Daoy (cell line): ENCODE measurements at places on chromosomes 12 and 14. TPM values are rescaled to one million over a fixed set of nuclear protein-coding genes. Genes with fewer than 3 reads are reported as not detected.

DNA sequence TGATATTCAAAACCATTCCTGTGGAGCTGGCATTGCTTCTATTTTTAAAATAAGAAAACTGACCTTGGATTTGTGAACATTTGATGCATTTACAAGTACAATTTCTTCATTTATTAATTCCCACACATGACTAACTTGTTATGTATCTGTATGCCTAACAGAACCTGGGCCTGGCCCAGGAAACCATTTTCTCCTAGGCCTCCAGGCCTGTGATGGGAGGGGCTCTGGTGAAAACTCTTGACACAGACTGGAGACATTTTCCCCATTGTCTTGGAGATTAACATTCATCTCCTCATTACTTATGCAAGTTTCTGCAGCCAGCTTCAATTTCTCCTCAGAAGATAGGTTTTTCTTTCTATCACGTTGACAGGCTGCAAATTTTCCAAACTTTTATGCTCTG is 42.0 kb downstream of the GLIPR1L2 start:
- no peak for DNase-seq

DNA sequence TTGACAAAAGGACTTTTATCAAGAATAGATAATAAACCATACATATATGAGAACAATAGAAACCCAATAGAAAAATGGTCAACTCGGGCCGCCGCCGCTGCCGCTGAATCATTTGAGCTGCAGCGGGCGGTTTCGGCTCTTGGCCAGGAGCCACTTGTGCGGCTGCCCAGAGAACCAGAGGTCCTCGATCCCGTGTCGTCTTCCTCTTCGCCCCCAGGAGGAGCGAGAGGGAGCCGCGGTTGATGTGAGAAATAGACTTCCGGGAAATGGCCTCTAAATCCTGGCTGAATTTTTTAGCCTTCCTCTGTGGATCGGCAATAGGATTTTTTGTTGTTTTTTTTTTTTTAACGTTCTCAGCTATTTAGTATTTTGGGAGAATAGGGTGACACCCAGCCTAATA is 44.8 kb downstream of the CPSF6 start:
- peak; percentile 91 for DNase-seq

DNA sequence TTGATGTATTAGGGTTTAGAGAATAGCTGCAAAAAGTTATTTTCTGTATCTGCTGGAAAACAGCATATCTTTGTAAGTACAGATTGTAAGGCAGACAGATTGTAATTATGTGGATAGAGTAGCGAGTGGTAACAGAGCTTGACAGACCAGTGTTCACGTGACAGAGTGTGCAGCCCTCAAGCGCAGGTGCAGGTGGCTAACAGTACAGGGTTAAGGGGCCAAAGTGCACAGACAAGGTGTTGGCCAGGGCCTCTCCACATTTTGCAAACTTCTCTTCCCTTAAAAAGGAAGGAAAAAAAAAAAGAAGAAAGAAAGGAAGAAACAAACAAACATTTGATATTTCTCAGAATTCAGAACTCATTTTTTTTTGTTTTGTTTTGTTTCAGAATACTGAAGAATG is 25.2 kb upstream of the KLHL42 start:
- no peak for DNase-seq

DNA sequence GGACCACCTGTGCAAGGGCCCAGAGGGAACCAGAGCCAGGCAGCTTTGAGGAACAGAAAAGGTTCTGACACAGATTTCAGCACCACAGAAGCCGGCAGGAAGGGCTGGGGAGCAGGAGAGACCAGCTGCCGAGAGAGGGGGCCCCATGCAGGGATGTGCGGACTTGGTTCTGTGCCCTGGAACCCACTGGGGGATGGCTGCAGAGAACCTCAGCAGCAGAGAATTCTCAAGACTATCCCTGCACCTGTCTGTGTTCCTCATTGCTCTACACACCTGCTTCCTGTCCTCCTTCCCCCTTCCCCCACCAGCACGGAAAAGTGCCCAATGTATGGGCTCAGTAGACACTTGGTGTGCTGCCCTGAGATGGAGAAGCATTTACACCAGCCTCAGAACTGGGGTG is 3.2 kb downstream of the SERPINA9 start:
- no peak for DNase-seq

DNA sequence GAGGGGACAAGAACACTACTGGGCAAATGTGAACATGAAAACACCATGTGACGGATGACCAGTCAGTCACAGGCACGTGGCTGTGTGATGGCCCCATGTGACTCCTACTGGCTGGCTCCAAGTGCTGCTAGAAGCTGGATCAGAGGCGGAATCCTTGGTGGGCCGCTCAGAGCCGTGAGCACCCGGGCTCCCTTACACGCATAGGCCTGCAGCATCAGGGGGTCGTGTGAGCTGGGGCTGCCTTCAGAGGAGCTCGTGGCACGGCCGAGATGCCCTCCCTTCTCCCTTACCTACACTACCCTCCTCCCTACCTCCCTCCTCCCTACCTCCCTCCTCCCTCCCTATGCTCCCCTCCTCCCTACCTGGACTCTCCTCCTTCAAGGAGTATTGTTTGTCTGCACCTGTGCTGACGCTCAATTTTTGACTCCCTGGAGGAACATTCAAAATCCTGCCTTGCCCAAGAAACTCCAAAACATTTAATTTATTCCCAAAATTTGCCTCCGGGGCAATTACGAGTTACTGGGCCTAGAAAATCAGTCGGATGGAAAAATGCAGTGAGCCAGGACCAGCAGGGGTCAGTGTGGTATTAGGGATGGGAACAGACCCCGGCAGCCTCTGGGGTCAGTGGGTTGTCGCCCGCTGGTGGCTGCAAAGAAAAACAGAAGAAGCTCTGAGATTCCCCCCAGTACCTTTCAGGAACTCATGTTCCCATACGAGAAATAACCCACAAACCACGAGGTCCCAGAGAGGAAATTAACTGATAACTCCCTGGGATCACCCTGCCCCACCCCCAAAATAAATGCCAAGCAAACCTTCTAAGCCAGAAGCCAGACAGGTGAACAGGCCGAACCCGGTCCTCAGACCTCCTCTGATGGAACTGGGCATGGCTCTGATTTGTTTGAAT is 61.3 kb downstream of the C14orf132 start:
- peak; percentile 89 for DNase-seq

DNA sequence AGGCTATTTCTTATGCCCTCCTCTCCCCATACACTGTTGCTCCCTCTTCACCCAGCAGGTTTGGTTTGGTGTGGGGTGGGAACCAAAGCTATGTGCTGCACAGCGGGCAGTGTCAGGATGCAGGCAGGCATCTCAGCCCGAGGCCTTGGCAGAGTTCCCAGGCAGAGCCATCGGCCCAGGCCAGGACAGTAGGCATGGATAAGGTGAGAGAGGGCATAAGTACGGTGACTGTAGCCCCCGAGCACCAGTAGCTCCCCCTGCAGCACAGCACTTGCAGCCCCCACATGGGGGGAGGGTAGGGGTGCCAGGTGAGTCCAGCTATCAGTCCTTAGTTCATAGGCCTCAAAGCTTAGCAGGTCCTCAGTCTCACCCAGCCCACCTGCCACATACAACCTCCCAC is 7.2 kb downstream of the KLHL33 start:
- DNase-seq: no peak

DNA sequence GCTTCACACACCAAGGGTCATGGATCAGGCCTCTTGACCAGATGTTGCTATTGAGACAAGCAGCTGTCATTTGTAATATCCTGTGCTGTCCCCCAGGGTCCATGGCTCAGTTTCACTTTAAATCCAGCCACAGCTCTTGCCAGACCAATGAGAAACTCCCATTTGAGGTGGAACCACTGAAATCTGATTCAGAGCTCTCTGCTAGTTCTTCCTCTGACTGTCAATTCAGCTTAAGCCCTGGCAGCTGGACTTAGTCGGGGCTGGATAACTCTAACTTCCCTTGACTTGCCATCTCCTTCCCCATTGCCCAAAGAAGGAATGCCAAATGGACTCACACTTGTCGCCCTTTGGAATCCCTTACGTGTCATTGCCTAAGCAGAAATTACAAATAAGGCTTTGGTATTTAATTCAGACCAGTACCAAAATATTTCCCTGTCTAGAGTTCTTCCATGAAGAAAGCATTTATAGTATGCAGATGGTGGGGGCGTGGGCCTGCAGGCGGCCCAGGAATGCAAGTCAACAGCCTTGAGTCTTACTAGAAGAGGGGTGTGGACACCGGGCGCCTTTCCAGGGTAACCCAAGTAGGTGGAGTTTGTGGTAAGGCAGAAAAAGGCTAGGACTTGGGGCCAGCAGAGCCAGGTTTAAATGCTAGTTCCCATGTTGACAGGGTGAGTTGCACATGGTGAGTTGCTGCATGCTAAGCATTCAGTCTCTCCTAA is 96.9 kb upstream of the TMPO start:
- peak; percentile 86 for DNase-seq

RBMS2 gene
- total RNA-seq: 7.8 and 24.9 TPM in 2 replicates

GRCh38 chr12:98022961-98023360 is 492.4 kb upstream of the TMPO start:
- no peak for DNase-seq

DNA sequence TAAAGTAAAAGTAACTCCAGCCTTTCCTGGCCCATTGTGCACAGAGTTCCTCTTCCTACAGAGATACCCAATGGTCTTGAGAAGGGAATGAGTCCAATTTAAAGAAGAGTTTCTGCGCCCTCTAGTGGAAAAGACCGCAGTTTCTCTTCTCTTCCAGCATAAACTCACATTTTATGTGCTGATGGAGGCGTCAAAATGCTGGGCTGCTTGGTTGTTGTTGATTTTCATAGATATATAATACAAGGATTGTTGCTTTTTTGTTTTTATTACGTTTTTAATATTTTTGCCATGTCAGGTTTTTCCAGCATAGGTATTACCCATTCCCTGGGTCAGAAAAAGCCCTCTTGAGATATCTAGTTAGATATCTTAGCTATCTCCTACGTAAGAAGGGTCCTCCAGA is 356.9 kb upstream of the STXBP6 start:
- peak; percentile 22 for DNase-seq
